ENCODE measurements at places on chromosomes 1 and 21.

DNA sequence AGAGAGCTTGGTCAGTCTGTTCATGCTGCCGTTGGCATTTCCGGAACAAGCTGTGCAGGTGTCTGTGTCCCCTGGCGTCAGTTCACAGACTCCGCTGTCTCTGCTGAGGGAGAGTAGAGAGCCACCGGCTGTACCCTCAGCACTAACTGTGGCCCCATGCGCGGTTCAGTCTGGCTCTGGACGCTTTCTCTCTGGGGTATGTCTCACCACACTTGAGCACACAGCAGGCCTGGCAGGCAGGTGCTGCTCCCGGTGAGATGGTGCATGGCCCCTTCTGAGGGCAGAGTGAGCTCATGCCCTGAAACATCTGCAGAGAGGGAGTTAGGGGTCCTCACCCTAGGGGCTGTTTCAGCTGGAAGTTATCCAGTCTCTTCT, 60.0 kb upstream of the TLR5 start:
- no peak for DNase-seq

DNA sequence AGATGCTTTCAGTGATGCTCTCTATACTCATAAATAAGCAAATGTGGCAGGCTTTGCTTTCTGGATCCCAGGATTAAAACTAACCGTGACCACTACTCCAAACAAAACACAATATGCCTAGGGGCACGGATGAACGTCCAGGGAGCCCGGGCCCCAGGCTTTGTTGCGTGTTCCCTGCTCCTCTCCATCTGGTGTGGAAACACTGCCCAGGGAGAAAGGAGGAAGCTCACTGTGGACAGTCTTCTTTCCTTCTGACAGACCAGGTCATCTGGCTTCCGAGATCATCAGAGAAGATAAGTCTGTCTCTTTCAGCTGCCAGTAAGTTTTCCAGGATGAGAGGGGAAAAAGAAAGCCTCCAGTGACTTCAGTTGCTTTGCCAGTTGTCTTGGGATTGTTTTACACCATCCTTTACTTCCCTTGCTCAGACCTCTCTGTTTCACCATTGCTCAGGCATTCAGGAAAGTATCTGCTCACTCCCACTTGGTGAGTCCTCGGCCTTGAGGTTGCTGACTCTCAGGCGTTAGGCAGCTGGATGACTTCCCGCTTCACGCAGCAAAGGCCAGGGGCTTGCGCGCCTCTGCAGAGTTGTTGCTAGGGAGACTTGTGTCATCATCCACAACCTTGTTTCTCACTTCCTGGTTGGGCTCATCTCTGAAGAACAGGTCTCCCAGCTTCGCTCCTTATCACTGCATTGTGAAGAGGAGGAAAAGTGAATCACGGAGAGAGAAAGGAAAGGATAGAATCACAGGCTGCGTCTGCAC, 20.6 kb upstream of the PGD start:
- no peak for DNase-seq

DNA sequence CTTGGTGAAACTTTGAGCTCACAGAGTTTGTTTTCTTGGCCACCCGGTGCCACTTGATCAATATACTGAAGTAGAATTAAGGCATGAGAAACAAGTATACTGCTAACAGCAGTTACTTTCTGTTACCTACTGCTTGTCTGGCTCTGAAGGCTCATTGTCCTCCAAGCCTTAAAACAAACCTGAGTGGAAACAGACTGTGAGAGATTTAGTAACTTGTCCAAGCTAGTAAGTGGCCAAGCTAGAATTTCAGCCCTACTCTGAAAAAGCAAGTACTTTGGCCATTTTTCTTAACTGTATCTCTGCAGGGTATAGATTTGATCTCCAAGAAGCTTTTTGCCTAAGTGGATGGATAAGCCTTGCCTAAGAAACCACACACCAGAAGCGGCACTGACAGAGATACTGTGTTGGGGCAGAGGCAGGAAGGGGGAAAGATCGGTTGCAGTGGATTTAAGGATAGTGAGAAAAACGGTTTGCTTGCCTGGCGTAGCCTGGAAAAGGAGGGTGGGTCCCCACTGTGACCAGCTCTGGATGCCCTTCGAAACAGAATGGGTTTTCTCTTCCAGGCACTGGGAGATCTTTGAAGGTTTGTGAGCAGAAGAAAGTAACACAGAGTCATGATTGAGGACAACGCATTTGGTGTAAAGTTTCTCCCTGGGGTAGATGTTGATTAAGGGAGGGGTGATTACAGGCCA, 2.1 kb upstream of the MACO1 start:
- DNase-seq, result no peak

DNA sequence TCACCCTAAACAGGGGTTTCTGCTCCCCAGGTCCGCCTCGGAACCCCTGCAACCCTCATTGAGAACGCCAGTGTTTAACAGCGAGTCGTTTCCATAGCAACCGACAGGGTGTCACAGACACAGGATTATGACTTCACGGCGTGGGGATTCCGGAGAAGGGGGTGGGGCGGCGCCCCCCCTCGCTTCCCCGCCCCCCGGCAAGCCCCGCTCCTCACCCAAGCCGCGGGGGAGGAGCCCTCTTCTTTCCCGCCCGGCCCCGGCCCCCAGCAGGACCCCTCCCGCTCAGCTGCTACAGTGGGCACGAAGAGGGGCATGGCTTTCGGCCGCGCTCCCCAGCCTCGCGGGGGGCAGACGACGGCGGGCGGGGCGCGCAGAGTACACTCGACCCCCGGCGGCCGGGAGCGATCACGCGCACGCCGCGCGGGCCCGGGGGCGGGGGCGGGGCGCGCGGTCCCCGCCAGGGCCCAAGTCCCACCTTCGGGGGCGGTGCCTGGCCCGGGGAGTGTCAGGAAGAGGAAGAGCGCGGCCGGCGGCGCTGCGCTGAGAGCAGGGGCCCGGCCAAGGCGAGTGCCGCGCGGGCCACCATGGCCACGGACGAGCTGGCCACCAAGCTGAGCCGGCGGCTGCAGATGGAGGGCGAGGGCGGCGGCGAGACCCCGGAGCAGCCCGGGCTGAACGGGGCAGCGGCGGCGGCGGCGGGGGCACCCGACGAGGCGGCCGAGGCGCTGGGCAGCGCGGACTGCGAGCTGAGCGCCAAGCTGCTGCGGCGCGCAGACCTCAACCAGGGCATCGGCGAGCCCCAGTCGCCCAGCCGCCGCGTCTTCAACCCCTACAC, at the start of gene EFHD2:
TSS of gene EFHD2 (plus strand) at position 501 of the 835 bp plus-strand sequence. CDS start at position 585, 84 bp downstream.
- peak; percentile 94 for DNase-seq

DNA sequence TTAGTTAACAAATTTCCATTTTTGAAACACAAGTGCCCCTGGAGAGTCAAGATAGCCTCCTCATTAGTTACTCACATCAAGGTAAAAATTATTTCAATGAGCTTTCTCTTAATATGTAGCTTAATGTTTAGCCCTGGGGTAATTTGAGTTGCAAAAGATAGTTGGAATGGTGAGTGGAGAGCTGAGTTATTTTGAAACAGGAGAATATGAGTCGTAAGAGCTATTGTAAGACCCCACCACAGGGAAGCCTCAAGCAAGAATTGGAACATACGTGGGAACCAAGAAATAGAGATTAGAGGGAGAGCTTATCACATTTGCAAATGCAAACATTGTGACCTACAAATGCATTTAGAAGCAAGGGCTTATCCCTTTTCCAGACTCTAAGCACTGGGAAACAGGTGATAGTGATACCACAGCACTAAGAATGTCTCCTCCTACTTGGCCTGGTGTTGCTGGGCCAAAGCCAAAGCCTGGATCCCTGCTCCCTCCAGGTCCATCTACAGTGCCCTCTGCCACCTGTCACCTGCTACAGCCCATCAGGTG, 635.1 kb downstream of the PTPRC start:
- DNase-seq, result no peak

DNA sequence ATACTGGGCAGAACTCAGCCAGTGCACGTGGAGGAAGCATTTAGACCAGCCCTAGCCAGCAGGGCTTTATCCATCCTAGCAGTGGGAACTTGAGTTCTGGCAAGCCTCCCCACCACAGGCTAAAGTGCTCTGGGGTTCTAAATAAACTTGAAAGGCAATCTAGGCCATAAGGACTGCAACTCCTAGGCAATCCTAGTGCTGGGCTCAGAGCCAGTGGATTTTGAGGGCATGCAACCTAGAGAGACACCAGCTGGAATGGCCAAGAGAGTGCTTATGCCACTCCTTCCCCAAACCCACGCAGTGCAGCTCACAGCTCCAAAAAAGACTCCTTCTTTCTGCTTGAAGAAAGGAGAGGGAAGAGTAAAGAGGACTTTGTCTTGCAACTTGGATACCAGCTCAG, 70.5 kb upstream of the APOBEC4 start:
- DNase-seq, result no peak

DNA sequence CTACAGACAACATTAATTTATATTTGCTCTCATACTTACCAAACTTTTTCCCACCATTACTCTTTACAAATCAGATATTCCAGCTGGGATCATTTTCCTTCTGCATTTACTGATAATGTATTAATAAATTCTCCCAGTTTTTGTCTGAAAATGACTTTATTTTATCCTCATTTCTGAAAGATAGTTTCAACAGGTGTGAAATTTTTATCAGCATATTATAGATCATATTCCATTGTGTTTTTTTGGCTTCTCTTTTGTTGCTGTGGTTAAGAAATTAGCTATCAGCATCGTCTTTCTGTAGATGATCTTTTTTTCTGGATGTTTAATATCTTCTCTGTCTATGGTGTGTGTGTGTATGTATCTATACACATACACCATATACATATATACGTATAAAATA, 2.7 kb downstream of the CFAP57 start:
- no peak for DNase-seq

GRCh38 chr21:34576041-34576511, 38.8 kb downstream of the RCAN1 start:
- no peak for DNase-seq

- no peak for DNase-seq
Observed at GRCh38 chr1:239805851-239806772, 285.6 kb upstream of the FMN2 start.

GRCh38 chr1:212291505-212292134, 6.4 kb downstream of the PPP2R5A start:
- no peak for DNase-seq

GRCh38 chr1:23168445-23169194, at the start of gene LUZP1:
Gene LUZP1, minus strand, starts transcription at chr1:23168856.
- DNase-seq, result peak; percentile 95

DNA sequence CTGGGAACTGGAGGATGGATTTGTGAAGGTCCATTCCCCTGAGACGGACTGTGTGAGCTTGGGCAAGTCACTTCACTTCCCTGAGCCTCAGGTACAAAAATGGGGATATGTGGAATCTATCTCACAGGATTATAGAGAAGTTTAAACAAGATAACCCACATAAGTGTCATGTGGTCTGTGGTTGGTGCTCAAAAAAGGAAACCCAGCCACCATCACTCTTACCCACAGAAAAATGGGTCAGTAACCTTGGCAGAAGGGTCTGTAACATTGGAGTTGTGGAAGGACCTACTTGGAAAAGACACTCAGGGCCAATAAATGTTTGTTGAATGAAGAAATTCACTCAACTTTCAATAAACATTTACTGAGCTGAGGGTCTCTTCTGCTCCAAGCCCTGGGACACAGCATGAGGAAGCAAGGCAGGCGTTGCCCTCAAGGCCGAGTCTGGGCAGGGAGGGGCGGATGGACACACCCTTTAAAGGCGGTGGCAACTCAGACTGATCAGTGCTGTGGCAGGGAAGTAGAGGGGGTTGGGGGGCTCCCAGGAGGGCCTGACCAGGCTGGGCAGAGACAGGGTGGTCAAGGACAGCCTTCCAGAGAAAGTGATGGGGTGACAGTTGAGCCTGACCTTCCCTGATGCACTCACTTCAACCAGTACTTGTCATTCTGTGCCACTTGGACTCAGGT, 66.7 kb upstream of the ACOT11 start:
- DNase-seq, result no peak

DNA sequence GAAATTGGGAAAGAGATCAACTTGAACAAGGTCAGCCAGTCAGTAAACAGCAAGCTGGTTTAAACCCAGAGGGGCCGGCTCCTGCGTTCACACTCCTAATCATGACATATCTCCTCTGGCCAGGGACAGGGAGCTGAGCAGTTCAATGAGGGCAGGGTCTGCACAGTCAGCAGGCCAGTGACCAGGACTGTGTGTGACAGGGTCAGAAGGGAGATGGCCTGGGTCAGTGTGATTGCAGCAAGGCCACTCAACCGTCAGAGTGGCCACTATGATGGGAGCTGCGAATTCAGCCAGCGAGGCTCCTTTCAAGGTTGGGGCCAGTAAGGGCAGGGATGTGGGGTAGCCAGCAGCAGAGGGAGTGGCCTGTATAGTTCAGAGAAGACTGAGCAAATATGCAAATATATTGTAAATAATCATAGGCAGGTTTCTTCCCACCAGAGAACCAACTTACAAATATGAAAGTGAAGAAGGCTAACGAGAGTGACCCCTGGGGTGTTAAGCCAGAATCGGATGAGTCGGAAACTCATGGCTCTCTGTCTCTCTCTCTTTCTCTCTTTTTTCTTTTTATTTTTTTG, 20.0 kb downstream of the NOL9 start:
- no peak for DNase-seq

- DNase-seq, result no peak
Observed at GRCh38 chr21:32733356-32733755, 5.5 kb upstream of the SYNJ1 start.

Measured in retina (tissue), 1 donor.